ENCODE measurements at places on chromosomes 6 and 20. TPM values are rescaled to one million over a fixed set of nuclear protein-coding genes. Genes with fewer than 3 reads are reported as not detected.
A peak's percentile ranks its signal among the peaks of the same experiment; 100 is the strongest.

The SRSF12 gene
- total RNA-seq = 0.57 TPM

The SPTLC3 gene
- 26.4 TPM for total RNA-seq

The HLA-DRB1 gene
- 109 TPM for total RNA-seq

The ARMC12 gene
- total RNA-seq = 1.5 TPM

The ME1 gene
- total RNA-seq = 10.1 TPM

The HLA-DOA gene
- 25.6 TPM for total RNA-seq

The NEURL2 gene
- 17.9 TPM for total RNA-seq

The ANKRD6 gene
- total RNA-seq = 34.3 TPM

The OPN5 gene
- total RNA-seq = not detected

The CBFA2T2 gene
- 20.7 TPM for total RNA-seq

The PLCB4 gene
- 22.9 TPM for total RNA-seq

DNA sequence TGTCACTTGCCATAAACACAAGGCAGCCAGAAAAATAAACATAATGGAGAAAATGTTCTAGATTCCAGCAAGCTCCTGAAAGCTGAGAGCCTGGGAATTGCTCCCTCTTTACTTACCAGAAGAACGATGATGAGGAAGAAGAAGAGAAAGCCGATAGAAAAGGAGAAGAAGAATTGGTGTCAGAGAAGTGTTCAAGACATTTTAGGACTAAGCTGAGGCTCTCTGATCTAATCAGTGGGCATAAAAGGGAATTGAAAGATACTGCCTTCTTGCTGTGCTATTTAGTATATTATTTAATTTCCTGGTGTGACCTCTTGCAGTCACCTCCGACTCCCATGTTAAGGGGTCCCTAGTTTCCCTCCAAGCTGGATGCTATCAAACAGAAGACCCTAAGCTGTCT lies 316.6 kb upstream of the JARID2 start:
- DNase-seq = no peak

DNA sequence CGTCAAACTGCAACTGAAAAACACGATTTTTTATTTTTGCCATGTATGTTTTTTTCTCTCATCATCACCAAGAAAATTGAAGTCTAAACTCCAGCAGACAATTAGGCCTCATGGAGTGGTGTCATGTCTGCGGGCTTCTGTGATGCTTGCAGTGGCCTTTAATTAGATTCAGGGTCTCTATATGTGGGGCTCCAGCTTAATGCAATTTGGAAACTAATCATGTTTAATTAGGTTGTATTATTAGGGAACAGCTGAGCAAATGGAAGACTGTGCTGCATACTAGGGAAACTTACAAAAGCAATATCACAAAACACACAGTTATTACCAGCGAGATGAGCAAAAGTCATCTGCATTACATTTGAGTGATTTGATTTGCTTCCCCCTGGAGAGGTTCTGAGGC lies 132.9 kb upstream of the PMEPA1 start:
- DNase-seq = no peak

DNA sequence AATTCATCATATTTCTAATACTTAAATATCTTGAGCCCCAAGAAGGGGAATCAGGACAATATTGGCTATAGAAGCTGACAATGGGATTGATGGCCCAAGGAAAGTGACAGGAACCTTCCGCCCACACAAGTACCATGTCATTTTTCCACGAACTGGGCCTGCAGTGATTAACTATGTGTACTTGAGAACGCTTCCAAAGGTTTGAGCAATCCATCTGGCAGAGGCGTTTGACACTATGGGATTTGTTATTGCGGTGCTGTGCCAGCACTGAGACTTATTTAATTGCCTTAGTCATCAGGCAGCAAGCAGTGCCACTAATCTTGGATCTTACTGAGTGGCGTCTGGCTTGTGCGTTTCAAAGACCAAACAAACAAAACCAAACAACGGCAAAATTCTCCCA lies 135.6 kb upstream of the UST start:
- DNase-seq = peak; percentile 63

GRCh38 chr6:148407372-148407771 lies 64.7 kb downstream of the SASH1 start:
- no peak for DNase-seq

DNA sequence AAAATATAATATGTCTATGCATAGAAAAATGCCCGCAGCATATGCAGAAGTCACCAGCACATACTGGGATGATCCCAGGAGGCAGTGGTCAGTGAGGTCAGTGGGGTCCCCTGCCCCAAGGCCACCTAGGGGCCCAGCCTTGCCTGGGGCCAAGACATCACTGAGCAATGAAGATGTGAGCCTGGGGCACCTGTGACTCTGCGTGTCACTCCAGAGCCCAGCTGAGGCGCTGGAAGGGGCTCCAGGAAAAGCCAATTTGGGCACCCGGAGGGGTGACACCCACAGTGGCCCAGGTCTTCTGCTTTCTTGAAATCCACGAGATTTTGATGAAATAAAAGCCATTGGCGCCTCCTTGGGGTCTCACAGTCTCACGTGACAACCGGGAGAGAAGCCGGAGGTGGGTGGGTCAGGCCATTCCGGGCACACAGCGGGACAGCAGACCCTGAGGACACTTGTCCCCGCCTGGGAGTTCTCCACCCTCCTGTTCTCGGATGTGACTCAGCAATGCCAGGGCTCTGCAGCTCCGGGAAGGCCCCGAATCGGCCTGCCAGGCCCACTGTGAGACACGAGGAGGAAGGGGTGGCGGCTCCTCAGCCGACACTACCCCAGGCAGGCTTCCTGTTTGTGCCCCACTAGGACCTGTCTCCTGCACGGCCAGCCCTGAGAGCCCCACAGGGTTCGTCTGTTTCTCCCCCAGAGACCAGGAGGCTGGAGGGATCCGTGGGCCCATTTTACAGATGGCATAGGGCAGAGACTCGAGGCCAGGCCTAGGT lies 24.4 kb upstream of the SLCO4A1 start:
- DNase-seq = peak; percentile 77

DNA sequence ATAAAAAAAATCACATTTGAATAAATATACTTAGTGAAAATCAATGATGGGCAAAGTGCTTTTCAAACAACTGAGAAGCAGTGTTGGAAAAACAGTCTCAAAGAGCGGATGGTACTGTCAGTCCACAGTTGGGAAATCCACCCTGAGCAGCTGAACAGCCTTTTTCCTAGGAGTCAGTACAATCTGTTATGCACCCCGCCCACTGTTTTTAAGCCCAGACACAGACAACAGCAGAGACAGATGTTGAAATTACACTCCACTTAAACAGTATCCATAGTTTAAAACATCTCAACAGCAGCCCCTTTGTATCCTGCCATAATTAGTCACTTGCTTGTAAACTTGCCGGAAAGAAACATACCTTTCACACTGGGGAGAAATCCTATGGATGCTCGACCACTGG lies 372 bp downstream of the KIAA0408 start:
- DNase-seq = no peak

DNA sequence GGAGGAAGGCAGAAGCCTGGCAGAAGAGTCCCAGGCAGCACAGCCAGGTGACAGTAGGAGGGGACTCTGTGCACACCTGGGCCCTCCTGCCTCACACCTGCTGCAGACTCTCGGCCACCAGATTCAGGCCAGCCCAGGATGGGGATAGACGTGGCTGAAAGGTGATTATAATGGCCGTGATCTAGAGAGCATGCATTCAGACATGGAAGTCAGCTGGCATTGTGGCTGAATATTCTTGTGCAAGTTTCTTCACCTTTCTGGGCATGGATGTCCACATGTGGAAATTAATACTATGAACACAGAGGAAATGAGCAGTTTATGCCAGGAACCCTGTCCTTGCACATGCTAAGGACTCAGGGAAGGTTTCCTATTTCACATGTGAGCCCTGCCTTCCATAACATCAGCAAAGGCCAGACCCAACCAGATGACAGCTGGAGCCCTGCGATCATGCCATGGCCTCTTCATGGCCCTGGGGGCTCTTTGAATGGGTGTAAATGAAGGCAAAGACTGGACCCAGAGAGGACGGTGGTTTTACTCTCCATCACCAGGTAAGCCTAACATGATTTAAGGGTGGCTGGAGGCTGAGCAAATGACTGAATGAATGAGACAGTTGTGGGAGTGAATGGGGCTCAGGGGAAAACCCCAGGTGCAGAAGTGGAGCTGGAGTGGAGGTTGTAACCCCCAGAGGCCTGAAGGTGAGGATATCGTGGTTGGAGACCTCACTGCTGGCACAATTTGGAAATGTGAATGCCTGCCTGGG lies 2.7 kb upstream of the RAET1L start:
- DNase-seq = no peak

- DNase-seq = no peak
Measured at GRCh38 chr20:3190681-3191111, 13.8 kb downstream of the DDRGK1 start.

DNA sequence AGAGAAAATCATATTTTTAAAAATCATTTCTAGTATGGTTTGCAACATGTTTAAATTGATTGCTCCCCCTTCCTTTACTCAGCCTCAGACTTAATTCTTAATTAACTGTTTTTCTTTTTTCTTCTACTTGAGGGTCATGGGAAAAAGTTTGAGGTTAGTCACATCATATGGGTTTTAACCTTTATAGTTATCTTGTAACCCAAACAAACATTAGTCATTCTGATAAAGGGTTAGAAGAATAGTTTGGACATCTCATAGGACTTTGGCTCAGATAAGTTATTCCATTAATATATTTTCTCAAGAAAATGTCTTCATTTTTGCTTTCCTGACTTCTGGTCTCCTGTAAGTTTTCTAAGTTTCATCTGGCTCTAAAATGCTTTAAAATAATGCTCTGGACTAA lies 34.5 kb upstream of the TSPYL1 start:
- DNase-seq = no peak

DNA sequence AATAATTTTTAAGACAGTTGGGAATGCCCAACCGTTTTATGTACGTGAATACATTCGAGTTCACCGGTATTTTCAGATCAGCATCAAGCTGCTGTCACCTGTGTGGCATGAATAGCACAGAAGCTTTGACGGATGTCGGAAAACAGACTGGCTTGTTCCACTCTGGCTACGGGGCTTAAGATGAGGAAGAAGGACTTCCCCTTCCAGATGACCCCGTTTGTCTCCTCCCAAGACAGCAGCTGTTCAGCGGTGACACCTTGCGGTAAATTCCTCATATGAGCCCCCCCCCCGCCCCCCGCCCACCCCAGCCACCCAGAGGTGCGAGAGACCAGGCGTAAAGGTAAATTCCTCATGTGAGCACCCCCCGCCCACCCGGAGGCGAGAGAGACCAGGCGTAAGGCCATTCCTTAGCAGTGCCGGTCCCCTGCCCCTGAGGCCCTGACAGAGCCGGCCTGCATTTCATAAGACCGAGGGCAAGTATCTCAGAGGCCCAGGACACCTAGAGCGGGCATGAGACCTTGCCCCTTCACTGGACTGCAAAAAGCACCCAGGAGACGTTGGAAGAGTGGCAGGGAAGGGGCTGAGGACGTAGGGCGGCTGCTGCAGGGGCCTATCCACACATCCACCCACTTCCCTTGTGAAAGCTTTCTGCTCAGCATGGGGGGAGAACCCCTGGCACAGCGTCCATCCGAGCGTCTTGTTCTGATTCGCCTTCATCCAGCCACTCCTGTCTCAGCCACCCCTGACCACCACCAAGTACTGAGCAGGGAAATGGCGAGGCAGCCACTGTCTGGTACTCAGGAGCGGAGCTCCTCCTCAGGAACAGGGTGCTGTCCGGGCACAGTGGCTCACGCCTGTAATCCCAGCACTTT lies 7.3 kb upstream of the PCMTD2 start:
- no peak for DNase-seq

DNA sequence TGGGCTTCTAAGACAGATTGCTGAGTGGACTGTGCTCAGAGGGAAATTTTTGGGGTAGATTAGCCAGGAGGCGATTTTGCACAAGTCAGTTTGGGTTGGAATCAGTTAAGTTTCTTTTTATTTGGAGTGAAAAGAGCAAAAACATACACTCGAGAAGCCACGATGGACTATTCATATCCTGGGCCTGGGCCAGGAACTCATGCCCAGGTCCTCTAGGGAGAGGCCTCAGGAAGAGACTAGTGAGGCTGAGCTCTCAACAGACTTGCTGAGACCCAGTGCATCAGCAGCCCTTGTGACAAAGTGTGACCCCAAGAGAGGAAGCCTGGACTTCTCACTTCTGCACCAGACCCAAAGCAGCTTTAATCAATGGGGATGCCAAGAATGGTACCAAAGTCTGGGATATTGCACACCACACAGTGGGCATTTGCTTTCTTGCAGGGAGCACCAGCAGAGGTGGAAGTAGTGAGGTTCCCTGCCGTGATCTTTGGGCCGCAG lies 61.6 kb upstream of the MAFB start:
- DNase-seq = no peak

- no peak for DNase-seq
Measured at GRCh38 chr6:148359228-148359627, 16.6 kb downstream of the SASH1 start.

DNA sequence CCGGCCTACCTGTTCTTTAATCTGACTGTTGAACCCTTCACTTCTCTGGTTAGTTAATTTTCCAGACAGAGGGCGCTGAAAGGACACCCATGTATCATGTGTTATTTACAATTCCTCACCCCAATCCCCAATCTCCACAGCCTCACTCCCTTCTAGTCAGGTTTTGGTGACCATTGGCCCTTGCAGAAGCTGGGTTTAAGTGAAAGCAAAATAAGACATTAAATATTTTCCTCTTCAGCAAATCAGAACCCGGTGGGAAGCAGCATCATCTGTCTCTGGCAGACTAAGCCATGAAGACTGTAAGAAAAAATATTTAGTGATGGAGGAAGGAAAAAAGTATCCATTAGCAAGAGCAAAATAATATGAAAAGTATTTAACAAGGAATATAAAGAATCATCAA lies 9.4 kb upstream of the HLA-DQA1 start:
- DNase-seq = no peak

GRCh38 chr20:47035026-47035590 lies 140.5 kb downstream of the EYA2 start:
- no peak for DNase-seq

DNA sequence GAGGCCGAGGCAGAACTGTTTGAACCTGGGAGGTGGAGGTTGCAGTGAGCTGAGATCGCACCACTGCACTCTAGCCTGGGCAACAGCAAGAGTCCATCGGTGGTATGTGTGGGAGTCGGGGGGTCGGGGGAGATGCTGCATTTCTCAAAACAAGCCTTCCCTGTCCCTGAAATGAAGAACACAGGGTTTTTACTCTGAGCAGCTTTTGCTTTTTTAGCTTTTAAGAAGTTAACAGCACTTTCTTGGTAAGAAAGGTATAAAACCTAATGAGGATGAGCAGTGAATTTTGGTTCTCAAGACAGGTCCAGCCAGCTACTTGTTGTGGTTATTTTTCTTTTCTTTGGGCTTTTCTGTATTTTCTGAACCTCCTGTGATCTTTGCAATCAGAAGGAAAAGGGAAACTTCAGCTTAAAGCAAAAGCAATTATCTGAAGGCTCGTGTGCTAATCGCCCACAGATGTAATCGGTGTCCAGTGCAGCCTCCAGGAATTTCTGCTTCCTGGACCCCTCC lies 3.7 kb downstream of the RPL10A start:
- no peak for DNase-seq

DNA sequence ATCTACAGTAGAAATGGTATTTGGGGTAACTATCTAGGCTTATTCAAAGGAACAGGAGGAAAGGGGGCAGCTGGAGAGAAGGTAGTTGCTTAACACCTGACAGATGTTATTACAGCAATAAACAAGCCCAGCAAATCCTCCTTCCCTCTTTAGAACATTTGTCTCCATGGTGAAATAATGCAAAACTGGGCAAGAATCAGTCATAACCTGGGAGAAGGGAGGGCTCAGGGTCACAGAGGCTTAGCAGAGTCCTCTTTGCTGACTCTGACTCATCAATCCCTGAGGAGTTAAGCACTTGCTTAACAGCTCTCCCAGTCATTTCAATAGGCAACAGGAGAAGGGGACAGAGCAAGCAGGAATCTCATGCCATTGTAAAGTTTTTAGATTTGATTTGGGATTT lies 230.3 kb downstream of the IBTK start:
- DNase-seq = no peak

All from ureter (tissue), 1 donor.